Nasal cavity respiratory epithelium epithelial cell of viscerocranial mucosa (primary cell): ENCODE measurements at places on chromosomes 5 and 9. TPM values are rescaled to one million over a fixed set of nuclear protein-coding genes. Genes with fewer than 3 reads are reported as not detected.

Gene SH3PXD2B
- 14.0 and 47.7 TPM in 2 replicates for total RNA-seq

Gene GADD45G
- total RNA-seq = 0.43 TPM in 1 of 2 replicates, not detected in the other

Gene PDGFRB
- total RNA-seq = under 0.01 and 0.07 TPM in 2 replicates

Gene ISL1
- total RNA-seq = 1.6 and 3.8 TPM in 2 replicates

Gene TMEM215
- total RNA-seq = not detected in 2 replicates

Gene RXRA
- 18.5 and 62.3 TPM in 2 replicates for total RNA-seq

Gene CEP78
- 9.2 and 11.5 TPM in 2 replicates for total RNA-seq

Gene PCDHB10
- total RNA-seq = under 0.01 and 0.57 TPM in 2 replicates

Gene RNF20
- total RNA-seq = 54.0 and 57.8 TPM in 2 replicates
